ENCODE measurements at places on chromosomes 2 and 18. TPM values are rescaled to one million over a fixed set of nuclear protein-coding genes. Genes with fewer than 3 reads are reported as not detected.

Gene SNRNP27
- total RNA-seq = 44.1 TPM

Gene EFHD1
- not detected for total RNA-seq

Gene IL36B
- total RNA-seq = not detected

- no peak for DNase-seq
- peaks cover 26% of the 10 kb centered on the region for H3K4me1 ChIP-seq
- no peaks in the 10 kb centered on the region for H3K36me3 ChIP-seq
- no peak overlapping the region for H3K4me3 ChIP-seq
- no peaks in the 10 kb centered on the region for H3K27me3 ChIP-seq
- H3K27ac ChIP-seq = no peak overlapping the region
Observed at GRCh38 chr2:237278568-237278967, 135.4 kb downstream of the COL6A3 start.

DNA sequence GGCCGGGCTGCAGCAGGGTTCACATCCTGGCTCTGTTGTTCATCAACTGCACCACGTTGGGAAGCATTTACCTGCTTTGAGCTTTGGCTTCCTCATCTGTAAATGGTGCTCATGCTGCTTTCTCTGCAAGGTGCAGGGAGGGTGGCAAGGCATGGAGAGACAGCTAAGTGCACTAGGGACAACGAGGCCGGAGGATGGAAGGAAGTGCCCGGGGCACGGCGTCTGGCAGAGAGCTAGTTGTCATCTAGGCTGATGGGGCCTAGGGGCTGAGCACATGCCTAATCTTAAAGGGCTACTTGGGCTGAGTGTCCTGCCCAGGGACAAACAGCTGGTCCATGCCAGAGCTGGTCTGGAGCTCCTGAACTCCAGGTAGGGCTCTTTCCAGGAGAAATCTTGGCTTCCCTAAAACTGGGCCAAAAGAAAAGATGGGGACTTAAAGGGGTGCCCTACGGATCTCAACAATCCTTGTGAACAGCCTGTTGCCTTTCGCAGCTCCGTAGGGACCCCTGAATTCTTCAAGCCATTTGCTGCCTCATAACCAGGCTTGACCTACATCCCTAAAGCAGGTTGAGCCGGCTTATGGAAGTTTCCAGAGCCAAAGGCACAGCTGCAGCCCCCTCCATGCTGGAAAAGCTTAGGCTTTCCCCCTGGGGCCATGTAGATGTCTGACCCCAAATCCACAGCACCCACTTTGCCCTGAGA, 130.8 kb downstream of the SMAD7 start:
- no peaks in the 10 kb centered on the region for H3K36me3 ChIP-seq
- H3K4me1 ChIP-seq = no peaks in the 10 kb centered on the region
- DNase-seq = no peak
- H3K27me3 ChIP-seq = no peaks in the 10 kb centered on the region
